ENCODE measurements at places on chromosomes 12 and 14. TPM values are rescaled to one million over a fixed set of nuclear protein-coding genes. Genes with fewer than 3 reads are reported as not detected.

DNA sequence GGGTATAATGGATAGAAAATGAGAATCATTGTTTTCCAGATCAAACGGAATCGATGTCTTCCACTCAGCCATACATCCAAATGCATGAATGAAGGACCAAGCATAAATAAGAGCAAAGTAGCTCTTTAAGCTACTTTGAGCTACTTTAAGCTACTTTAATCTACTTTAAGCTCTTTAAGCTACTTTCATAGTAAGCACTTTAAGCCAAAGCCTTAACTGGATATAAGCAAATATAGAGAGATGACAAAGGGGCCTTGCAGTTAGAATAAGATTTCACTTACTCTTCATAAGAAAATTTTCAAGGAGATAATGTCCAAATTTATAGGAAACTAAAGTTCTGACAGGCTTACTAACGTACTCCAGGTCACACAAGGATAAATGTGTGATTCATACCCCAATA, 355.6 kb upstream of the KITLG start:
- peak; percentile 40 for DNase-seq

- no peak for DNase-seq
These were observed 29.1 kb upstream of the ADAM20 start for GRCh38 chr14:70563869-70564268.

- no peak for DNase-seq
These were observed 7.7 kb upstream of the SERPINA6 start for GRCh38 chr14:94330857-94331256.

- DNase-seq = no peak
These were observed 31.1 kb upstream of the DUSP6 start for GRCh38 chr12:89383235-89384049.

- DNase-seq = no peak
These were observed 108.8 kb downstream of the DAAM1 start for GRCh38 chr14:59297071-59297776.

GRCh38 chr12:66664076-66664475, 14.8 kb downstream of the GRIP1 start:
- no peak for DNase-seq

DNA sequence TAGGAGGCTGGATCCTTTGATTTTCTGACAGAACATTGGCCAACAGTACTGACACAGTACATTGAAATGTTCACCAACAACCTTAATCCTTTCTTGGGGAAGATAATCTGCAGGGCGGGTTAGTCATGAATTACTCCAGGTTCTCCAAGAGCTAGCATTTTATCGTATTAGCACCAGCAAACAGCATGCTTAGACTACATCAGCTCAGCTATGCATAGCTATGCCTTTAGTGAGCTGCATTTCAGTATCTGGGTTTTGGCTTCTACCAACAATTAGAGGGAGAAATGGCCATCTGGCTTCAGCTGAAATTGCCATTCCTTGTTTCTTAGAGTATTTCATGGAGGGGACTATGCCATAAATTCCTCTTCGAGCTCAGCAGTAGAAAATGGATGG, 33.8 kb downstream of the SAMD4A start:
- peak; percentile 66 for DNase-seq

DNA sequence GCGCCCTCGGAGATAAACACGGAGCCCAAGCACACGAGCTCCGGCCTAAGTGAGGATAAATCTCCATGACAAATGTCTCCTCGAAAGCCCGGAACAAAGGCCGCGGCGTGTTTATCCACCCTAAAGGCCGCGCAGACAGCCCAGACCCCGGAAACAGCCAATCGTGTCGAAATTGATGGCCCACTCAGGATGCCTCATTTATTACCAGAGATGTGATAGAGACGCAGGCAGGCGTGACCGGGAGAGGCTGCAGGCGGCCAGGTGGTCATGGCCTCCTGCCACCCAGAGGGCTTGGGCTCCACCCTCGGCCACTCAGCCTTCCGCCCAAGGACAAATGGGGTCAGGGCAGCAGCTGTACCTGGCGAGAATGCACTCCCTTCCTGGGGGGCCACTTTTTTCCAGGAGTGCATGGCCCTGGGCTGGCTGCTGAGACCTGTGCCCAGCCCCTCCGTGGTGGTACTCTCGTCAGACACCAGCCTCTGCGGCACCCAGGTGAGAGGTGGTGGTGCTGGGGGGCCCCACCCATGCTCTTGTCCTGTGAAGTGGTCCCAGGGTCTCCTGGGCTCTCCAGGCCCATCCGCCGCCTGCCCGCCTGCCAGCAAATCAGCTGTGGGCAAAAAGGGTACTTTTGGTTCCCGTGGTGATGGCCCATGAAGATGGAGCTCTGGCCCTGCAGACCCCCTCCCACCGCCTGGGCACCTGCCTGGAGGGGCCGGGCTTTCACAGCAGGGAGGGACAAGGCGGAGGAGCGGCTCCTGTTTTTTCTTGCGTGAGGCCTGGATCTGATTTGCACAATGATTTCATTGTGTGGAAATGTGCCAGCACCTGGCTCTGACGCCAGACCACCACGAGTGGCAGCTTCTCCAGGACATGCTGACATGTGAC, 211.5 kb upstream of the C14orf180 start:
- DNase-seq = no peak

The ITGB7 gene
- not detected for total RNA-seq

DNA sequence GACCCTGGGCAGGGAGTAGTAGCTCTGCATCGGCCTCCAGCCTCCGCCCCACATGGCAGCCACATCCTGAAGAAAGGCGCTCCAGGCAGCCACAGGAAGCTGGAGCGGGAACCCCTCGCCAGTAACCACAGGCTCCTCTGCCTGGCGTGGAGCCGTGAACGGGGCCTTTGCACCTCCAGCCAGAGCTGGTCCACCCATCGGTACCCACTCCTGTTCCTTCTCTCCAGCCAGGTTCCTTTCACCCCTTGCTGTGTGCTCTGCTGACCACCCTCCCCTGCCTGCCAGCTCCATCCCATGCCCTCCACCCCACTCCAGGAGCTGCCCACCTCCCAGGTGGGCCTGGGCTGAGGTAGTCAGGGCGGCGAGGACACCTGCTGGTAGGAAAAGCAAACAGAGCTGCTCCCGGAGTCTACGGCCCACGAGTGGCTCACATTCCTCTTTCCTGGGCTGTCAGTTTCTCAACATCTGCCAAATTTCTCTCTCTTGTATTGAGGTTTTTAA, 2.7 kb downstream of the TGFB3 start:
- peak; percentile 45 for DNase-seq

- no peak for DNase-seq
These were observed 16.1 kb downstream of the CLSTN3 start for GRCh38 chr12:7146228-7146627.

DNA sequence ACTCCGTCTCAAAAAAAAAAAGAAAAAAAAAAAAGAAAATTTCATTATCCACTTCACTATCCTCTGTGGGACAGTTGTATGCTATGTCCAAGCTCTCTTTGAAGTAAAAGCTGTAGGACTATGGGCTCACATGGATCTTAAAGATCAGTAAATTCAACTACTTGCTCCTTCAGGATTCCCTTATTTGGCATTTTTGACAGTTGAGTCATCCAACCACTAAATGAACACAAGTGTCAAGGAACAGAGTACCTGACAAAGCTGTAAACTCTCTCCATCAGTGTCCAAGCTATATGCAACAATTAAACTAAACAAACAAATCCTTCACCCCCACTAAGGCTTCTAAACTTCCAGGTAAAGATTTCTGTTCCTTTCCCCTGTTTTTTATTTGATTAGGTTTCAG, 177.0 kb downstream of the CEP128 start:
- DNase-seq = peak; percentile 76

- DNase-seq = no peak
These were observed 126.3 kb upstream of the FGD4 start for GRCh38 chr12:32273063-32273522.

The SERPINA6 gene
- 0.05 TPM for total RNA-seq

DNA sequence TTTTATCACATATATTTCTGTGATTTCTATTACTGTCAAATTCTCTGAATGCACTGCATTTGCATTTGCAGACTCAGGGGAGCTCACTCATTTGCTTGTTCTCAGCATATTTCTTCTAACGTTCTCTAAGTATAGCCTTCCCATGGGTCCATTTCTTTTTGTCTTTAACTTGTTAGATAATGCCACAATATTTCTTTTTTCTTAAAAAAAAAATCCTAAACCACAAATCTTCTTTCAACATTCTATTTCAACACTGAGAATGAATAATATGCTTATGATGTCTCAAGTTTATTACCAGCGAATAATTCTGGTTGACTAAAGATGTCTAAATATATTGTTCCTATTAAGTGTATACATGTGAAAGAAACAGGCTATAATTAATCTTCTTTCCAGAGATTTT, 200.2 kb downstream of the ANO6 start:
- no peak for DNase-seq

The RAD51AP1 gene
- total RNA-seq = 63.4 TPM

GRCh38 chr14:71193663-71194062, 286.4 kb downstream of the PCNX1 start:
- DNase-seq = peak; percentile 56

The OR6C76 gene
- total RNA-seq = not detected

DNA sequence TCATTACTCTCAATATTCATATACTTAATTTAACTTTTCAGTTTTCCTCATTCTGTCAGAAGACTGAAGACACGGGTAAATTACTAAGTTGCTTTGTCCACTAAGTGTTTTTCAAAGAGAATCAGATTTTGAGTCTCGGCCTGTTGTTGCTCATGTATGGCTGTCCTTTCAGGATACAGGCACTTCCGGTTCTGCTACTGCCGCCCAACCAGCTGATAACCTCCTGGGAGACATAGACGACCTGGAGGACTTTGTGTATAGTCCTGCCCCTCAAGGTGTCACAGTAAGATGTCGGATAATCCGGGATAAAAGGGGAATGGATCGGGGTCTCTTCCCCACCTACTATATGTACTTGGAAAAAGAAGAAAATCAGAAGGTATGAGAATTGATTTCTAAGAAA, 28.3 kb upstream of the TEAD4 start:
- no peak for DNase-seq
